ENCODE measurements at places on chromosomes 7 and 10. TPM values are rescaled to one million over a fixed set of nuclear protein-coding genes. Genes with fewer than 3 reads are reported as not detected.

Gene OPN1SW
- not detected for total RNA-seq

Gene PLXDC2
- not detected for total RNA-seq

Gene FAM24B
- total RNA-seq, result 14.8 TPM

Gene C10orf53
- total RNA-seq, result not detected

Gene LIPF
- not detected for total RNA-seq

Gene SH3PXD2A
- 12.5 TPM for total RNA-seq

Gene SOSTDC1
- total RNA-seq, result not detected

Gene SLC13A4
- total RNA-seq, result not detected

Gene SEMA3E
- total RNA-seq, result 2.1 TPM

Gene SEC31B
- 7.4 TPM for total RNA-seq

Gene ZNF488
- 18.1 TPM for total RNA-seq

Gene SNX10
- 9.8 TPM for total RNA-seq

Gene EN2
- not detected for total RNA-seq

Gene AKR1D1
- not detected for total RNA-seq

DNA sequence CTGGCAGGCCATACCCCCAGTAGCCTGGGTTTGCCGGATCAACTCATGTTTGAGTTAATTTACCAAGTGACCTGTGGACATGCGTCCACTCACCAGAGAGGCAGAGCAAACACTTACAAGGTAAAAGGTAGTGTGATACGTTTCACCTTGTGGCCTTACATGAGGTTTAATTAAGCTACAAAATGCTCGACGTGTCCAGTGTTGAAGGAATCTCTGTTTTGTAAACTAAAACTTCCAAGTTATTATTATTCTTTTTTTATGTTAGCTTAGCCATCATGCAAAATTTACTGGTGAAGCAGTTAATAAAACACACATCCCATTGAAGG lies 42.9 kb downstream of the RGS10 start:
- DNase-seq, result no peak
- no peaks in the 10 kb centered on the region for H3K36me3 ChIP-seq
- H3K4me3 ChIP-seq, result no peak overlapping the region
- H3K4me1 ChIP-seq, result no peaks in the 10 kb centered on the region

DNA sequence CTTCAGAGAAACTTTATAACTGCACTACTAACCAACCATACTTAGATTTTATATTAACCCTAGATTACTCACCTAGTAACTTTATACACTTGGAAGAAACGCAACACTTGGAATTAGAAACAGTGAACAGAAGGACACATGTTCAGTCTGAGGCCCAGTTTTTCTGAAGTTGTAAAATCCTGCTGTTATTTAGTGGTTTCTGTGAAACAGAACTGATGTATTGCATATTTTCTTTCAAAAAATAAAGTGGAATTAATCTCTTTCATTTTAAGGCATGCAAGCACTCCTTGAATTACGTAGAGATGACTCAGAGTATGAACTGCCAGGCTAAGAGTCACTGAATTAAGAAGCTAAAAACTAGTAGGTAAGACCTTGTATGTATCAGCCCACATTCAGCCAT lies 215.8 kb downstream of the SKAP2 start:
- no peak overlapping the region for H3K4me3 ChIP-seq
- H3K4me1 ChIP-seq, result peaks cover 24% of the 10 kb centered on the region
- H3K27me3 ChIP-seq, result no peaks in the 10 kb centered on the region

DNA sequence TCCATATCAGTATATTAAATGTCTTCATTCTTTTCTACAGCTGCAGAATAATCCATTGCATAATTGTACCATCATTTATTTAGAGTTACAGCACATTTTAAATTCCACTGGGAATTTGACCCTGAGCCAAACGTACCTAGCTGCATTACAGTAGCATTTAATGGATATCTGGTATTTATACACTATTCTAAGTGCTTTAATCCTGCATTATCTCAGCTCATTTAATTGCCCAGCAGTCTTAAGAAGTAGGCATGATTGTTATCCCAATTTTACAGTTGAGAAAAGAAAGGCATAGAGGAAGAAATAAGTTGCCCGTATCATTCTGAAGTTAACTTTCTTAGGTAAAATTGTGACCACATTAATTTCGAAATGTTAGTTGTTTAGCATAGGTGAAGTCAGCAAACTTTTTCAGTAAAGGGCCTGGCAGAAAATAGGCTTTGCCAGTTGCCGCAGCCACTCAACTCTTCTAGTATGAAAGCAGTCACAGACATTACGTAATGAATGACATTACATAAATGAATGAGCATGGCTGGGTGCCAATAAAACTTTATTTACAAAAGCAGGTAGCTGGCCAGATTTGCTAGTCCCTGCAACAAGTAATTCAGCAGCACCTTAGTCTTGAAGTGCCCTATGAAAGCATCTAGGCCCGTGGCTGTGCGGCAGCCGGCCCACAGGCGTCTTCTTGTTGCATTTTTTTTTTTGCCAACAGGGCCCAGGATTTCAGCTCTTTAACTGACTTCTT lies 30.0 kb downstream of the GUSB start:
- H3K36me3 ChIP-seq, result peaks cover 12% of the 10 kb centered on the region
- H3K27ac ChIP-seq, result peak overlapping the region; percentile 53

GRCh38 chr10:19111501-19112267 lies 63.1 kb downstream of the MALRD1 start:
- no peak overlapping the region for H3K4me3 ChIP-seq
- no peaks in the 10 kb centered on the region for H3K4me1 ChIP-seq
- H3K36me3 ChIP-seq, result no peaks in the 10 kb centered on the region
- DNase-seq, result no peak

GRCh38 chr7:11567571-11567970 lies 264.4 kb downstream of the THSD7A start:
- H3K4me3 ChIP-seq, result no peak overlapping the region
- H3K27ac ChIP-seq, result no peak overlapping the region
- no peaks in the 10 kb centered on the region for H3K27me3 ChIP-seq
- H3K4me1 ChIP-seq, result no peaks in the 10 kb centered on the region
- H3K36me3 ChIP-seq, result no peaks in the 10 kb centered on the region

DNA sequence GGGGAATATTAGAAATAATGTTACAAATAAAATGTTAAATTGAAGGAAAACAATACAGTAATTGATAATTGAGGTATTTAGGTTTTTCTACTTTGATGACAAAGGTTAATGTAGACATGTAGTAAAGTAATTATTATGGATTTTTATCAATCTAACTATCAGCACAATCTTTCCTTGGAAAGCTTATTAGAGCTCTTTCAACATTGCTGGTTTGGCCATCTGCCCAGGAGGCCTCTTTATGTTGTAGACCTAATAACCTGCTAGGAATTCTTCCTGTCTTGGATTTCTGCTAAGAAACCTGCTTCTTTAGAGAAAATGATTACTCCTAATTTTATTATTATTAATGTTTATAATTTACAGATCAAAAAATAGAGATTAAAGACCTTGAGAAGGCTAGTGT lies 78.9 kb downstream of the CHRM2 start:
- H3K4me3 ChIP-seq, result no peak overlapping the region
- no peak for DNase-seq
- no peak overlapping the region for H3K27ac ChIP-seq
- H3K4me1 ChIP-seq, result no peaks in the 10 kb centered on the region

DNA sequence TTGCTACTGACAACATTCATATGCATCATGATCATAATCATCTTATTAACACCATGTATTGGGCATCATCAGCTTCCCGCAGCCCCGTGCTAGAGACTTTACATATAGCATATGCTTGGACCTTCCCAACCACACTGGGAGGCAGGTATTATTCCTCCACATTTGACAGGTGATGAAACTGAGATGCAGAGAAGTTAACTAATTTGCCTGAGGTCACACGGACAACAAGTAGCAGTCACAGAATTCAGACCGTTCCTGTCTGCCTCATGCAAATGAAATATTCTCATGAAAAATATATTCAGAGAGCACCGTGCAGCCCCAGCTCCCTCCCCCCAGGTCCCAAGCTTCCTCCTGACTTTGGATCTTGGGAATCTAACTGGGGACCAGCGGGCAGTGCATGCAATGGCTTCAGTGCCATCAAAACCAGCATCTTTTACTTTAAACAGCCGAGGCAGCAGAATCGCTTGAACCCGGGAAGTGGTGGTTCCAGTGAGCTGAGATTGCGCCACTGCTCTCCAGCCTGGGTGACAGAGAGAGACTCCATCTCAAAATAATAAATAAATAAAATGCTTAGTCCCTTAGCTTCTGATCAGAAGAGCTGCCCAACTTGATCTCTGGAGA lies 112.2 kb upstream of the GPR26 start:
- H3K4me1 ChIP-seq, result no peaks in the 10 kb centered on the region
- H3K4me3 ChIP-seq, result no peak overlapping the region
- peaks cover 48% of the 10 kb centered on the region for H3K27me3 ChIP-seq

DNA sequence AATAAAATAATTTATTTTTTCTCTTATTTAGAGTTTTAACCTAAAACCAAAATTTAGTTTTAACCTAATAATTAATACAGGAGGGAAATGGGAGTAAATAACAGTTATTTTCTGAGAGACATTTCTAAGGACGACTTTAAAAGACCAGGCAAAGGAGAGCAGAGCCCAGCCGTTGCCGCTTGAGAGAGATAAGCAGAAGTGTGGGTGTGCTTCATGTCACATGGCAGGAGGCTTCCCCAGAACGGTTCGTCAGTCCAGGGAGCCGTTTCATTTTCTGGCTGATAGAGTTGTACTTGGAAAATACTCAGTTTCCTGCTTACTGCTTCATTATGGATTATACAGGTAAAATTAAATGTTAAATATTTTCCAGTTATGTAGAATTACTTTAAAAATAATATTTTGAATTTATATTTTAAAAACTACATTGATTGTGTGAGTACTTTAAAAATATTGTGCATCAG lies 61.4 kb downstream of the ST7 start:
- no peaks in the 10 kb centered on the region for H3K27me3 ChIP-seq
- H3K36me3 ChIP-seq, result no peaks in the 10 kb centered on the region
- H3K4me3 ChIP-seq, result no peak overlapping the region
- H3K27ac ChIP-seq, result no peak overlapping the region
- H3K4me1 ChIP-seq, result no peaks in the 10 kb centered on the region

DNA sequence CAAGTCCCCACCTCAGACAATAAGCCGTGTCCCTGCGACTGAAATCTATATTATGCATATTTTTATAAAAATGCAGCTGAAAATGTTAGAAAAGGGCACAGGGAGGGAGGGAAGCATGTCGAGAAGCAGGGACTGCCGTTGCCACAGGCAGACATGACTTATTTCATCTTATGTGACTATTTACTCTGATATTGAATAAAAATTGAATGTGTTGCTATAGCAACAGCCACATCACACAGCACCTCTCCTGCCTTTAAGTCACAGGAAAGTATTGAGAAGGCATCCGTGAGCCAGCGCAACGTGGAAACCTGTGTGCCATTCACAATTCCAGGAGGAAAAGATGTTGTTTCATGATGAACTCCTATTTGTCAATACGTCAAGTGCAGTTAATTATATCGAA lies 549.5 kb downstream of the DNAJB6 start:
- DNase-seq, result no peak
- peaks cover 70% of the 10 kb centered on the region for H3K27me3 ChIP-seq

DNA sequence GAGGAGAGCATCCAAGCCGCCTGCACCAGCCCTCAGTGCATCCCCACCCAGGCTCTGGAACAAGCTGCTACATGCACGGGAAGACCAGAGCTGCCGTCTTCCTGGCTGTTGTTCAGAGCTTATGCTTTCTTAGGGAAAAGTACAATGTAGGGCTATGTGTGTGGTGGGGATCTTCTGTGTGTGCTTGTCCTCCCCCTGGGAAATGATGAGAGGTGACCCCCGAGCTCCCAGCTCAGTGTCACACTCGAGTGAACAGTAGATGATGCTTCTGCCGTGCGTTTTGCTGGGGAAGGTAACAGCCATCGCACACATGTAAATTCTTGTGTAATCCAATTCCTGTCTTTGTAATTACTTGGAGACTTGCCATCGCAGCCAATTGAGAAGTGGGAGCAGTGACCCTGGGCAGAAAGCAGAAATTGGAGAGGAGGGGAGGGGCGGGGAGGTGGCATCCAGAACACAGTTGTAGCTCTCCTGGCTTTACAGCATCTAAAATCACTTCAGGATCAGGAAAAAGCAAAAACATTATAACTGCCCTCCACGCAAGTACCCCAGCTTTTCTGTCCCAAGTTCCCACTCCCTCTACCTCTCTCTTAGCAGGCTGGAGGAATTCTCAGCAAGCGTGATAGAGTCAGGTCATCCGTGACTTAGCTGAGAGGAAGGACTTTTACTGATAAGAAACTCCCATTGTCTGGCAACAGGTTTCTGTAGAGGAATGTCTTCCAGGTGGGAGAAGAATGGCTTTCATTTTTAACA lies 149.6 kb downstream of the TCF7L2 start:
- no peaks in the 10 kb centered on the region for H3K27me3 ChIP-seq
- peaks cover 22% of the 10 kb centered on the region for H3K4me1 ChIP-seq
- no peak for DNase-seq
- no peak overlapping the region for H3K27ac ChIP-seq
- H3K4me3 ChIP-seq, result no peak overlapping the region
- H3K36me3 ChIP-seq, result no peaks in the 10 kb centered on the region

DNA sequence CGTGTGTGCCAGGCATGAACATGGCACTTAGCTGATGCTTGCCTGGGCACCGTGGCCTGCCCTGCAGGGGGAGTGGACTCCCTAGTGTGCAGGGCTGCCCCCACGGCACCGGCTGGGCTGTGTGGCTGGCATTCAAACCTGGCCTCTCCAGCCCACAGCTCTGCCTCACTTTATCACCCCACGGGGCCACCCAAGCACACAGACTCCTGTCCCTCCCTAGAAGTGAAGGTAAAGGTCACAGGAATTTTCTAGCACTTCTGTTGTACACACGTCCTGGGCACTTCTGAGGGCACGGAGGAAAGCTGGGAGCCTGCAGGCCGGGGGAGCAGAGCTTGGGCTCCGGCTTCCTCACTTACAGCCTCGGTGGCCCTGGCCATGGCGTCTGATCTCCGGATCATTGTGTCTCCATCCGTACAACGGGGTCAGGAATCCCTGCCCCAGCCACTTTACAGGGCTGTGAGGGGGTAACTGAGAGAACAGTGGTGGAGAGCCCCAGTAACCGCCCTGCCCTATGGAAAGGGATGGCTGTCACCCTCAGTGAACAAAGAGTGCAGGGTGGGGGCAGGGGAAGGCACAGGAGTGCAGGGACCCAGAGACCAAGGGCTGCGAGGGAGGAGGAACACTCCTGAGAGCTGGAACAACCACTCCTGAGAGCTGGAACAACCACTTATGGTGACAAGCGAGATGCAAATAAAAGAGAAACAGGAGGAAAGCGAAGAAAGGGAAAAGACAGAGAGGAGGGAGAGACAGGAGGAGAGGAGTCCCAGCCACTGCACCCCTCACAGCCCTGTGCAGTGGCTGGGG lies 3.9 kb upstream of the PYROXD2 start:
- DNase-seq, result no peak
- no peaks in the 10 kb centered on the region for H3K27me3 ChIP-seq
- no peak overlapping the region for H3K27ac ChIP-seq
- no peak overlapping the region for H3K4me3 ChIP-seq
- no peaks in the 10 kb centered on the region for H3K36me3 ChIP-seq
- peaks cover 9% of the 10 kb centered on the region for H3K4me1 ChIP-seq

DNA sequence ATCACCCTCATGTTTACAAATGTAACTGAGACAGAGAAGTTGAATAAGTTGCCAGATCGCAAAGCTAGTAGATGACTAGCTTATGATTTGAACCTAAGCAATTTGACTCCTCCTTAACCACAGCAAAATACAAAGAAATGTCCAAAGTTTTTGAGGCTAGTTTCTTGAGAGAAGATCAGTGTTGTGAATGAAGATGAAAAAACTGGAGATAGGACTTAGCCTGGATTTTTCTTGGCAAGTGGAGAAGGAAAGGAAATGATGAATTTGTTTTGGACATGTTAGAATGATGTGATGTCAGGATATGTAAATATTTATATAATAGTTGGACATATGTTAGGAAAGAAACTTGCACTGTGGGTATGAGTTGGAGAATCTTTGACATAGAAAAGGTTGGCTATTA lies 149.8 kb downstream of the LSMEM1 start:
- no peaks in the 10 kb centered on the region for H3K4me1 ChIP-seq
- H3K4me3 ChIP-seq, result no peak overlapping the region
- DNase-seq, result no peak
- no peaks in the 10 kb centered on the region for H3K27me3 ChIP-seq
- no peak overlapping the region for H3K27ac ChIP-seq

All from PC-9 (cell line).